Muscle of back (tissue), 13 donors: ENCODE measurements at places on chromosomes 1 and 21. TPM values are rescaled to one million over a fixed set of nuclear protein-coding genes. Genes with fewer than 3 reads are reported as not detected.

The DNM3 gene
- polyA plus RNA-seq = 6.1 TPM

The MFAP2 gene
- polyA plus RNA-seq = 206 TPM

- DNase-seq = no peak
Measured at GRCh38 chr21:21001591-21002100, 3.4 kb downstream of the NCAM2 start.

The PRDX6 gene
- 645 TPM for polyA plus RNA-seq

DNA sequence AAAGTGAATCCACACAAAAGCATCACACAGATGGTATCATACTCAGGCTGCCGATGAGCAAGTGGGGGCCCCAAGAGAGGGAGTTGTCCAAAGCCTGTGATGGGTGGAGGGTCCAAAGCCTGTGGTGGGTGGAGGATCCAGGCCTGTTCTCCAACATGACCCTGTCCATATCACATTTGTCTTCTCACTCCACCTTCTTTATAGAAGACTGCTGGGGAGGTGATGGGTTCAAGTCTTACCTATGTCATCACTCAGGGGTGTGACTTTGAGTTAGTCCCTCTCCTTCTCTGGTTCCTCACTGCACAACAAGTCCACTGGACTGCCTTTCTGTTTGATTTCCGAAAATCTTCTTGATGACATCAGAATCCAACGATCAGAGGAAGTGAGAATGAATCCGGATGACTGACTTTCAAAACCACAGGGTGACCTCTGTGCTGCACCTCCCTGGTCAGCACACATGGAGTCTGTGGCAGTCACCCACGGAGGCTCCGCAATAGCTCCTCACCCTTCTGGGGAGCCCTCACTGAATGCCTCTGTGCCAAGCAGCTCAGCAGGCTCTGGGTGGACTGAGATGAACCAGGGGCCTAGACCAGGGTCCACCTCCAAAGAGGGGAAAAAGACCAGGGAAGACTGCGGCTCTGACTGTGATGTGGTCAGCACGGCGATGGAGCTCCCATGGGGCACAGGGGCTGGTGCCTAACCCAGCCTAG, 166.8 kb downstream of the HIVEP3 start:
- DNase-seq = no peak

- DNase-seq = no peak
Measured at GRCh38 chr1:201570886-201571624, 32.1 kb downstream of the NAV1 start.

The NAV1 gene
- polyA plus RNA-seq = 19.6 TPM

DNA sequence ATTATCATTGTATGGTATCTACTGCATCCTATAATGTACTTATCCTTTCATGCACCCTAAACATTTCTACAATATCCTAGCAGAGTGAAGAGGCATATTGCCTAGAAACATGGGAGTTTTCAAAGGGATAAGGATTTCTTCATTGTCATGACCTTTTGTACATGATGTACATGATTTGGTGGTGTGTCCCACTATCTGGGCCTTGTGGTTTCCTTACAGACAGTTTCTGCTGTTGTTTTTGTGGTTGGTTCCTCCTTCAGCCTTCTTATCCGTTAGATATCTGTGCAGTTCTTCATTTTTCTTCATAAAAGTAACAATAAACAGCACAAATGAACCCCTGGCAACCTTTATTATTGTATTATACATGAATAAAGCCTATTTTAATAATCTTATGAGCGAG, 70.4 kb upstream of the BACH1 start:
- DNase-seq = no peak

- DNase-seq = no peak
Measured at GRCh38 chr1:95325349-95325748, 91.3 kb downstream of the RWDD3 start.

The UTS2 gene
- polyA plus RNA-seq = not detected

- no peak for DNase-seq
Measured at GRCh38 chr1:89552471-89553081, 27.9 kb downstream of the LRRC8B start.

- no peak for DNase-seq
Measured at GRCh38 chr1:12341667-12342066, 111.8 kb downstream of the VPS13D start.

The P3H1 gene
- polyA plus RNA-seq = 61.8 TPM

The CZIB gene
- polyA plus RNA-seq = 59.1 TPM

DNA sequence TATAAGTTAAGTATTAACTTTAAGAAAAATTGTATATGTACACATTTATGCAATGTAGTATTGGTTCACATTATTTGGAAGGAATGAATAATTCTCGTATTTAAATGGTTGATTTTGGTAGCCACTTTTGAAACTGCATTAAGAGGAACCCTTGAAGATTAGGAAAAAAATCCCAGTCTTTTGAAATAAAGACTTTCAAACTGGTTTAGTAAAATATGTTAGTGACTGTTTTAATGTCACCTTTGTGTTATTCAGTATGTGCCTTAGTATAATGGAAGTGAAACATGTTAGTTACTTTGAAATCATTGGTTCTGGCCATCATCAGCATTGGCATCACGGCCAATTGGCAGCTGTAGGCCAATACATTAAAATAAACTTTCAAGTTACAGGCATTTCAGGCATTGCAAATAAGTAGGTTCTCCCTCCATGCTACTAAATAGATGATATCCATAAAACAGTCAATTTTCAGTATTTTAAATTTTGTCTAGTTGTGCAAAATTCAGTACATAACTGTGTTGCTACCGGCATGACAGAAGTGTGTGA, 4.4 kb downstream of the MIER1 start:
- DNase-seq = peak; percentile 3

GRCh38 chr1:196178083-196178635, 430.1 kb downstream of the KCNT2 start:
- DNase-seq = no peak

The FGR gene
- 2.5 TPM for polyA plus RNA-seq

The BATF3 gene
- 2.7 TPM for polyA plus RNA-seq

DNA sequence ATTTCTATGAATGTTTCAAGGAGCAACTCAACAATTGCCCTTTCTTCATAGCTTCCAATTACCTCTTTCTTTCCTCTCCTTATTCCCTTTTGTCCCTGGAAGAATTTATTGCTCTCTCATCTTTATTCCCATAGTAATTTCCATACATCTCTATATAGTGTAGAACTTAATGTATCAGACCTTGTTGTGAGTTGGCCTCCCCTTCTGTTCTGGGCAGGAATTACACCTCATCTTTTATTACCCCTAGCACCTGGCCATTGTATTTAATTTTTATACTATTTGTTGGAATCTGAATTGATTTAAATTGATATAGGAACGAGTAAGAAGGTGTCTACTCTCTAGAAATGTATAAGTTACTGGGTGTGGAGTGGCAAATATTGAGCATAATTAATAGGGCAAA, 114.5 kb downstream of the CACHD1 start:
- no peak for DNase-seq

GRCh38 chr1:205260948-205261732, 33.4 kb downstream of the TMCC2 start:
- no peak for DNase-seq

DNA sequence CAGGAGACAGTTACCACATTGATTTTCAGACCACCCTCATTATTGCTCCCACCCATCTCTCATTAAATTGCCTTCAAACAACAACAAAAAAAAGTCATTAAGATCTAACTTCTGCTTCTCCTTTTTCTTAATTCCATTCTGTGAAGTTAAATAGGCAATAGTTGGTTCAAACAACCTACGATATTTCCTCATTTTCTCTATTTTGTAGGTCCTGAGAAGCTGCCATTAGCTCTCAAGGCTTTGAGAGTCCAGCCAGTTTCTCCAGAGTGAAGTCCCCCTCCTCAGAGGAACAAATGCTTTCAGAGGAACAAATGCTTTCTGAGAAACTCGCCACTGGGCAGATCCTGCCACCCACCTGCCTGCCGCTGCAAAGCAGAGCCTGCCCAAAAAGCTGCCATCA, 125.6 kb downstream of the ETS2 start:
- DNase-seq = no peak

The DEPDC1 gene
- polyA plus RNA-seq = 10.0 TPM

DNA sequence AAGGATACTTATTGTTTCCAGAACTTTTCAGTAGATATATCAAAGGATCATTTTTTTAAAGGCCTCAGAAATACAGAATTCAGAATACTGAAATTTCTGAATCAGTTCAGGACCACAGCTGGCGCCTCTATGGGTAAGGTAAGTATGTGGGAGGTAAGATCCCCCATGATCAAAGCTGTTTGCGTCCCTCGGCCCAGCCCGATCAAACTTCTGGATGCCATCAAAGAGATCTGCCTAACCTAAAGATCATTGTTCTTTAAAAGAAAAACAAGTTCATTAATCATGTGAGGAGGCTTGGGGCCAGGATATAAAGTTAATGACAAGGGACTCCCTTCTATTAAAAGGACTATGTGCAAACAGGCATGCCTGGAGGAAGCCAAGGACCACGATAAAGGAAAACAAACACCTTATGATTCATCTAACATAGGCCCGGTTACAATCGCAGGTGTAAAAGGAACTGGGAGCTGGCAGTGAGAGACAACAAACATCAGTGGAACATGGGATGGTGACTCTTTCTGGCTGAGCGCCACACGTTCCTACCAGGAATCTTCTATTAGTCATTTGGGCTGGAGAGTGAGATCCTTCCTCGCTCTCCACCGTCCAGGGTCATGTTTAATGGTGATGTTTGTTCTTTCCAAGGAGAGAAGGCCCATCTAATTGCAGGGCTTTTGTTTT, 2.8 kb upstream of the BACE2 start:
- no peak for DNase-seq

- no peak for DNase-seq
Measured at GRCh38 chr1:26317146-26317545, 612 bp upstream of the CD52 start.

The CRB1 gene
- 0.32 TPM for polyA plus RNA-seq

DNA sequence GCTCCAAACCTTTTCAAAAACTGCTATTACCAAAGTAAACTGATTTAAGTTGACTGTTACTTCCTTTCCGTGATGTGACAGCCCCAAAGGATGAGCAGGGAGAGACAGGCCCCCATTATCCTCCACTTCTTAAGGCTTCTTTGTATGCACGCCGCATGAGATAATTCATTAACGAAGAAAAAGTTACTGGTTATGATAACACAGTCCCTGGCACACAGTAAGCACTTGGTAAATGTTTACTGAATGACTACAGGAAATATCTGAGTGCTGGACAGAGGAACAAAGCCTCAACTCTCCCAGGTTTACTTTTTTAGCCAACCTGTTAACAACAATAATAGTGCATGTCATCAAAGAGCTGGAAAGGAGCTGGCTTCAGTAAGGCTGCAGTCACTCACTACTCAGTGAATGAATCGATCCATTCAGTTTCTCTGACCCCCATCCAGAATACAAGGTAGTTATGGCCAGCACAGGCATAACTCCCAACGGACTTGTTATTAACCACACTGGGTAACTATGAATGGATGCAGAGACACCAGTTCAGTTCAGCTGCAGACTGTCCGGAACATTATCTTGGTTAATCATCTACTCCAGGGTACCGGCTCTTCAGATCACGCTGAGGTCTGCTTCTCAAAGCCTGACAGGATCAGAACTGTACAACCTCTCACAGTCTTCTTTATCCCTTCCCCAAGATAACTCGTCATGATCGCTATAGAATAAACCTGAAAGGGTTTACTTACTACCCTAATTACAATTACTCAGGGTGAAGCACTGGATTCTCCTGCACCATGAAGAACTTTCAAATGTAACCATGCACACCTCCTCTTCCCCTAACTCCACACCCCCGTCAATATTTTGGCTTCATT, 58.3 kb downstream of the TGFBR3 start:
- no peak for DNase-seq

GRCh38 chr1:111223126-111223685, 4.3 kb upstream of the CHI3L2 start:
- DNase-seq = no peak
